ENCODE measurements at places on chromosomes 6 and 20.

- no peak for DNase-seq
These were observed 181.2 kb upstream of the PMEPA1 start for GRCh38 chr20:57891014-57891413.

DNA sequence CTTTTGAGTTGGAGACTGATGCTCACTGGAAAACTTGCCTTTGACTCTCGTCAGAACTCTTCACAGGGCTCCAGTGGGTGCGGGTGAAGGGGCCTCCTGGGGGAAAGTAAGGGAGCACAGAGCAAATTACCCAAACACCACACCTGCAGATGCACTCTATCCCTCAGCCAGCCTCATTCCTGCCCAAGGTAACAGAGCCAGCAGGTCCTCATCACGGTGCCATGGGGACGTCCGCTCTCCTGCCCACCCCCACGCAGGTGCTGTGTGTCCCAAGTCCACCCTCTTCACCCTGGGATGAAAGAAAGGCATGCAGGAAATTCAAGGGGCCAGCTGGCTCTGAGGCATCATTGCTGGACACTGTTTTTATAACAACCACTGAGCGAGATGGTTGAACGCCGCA is 269.0 kb downstream of the SMOC2 start:
- DNase-seq: no peak

DNA sequence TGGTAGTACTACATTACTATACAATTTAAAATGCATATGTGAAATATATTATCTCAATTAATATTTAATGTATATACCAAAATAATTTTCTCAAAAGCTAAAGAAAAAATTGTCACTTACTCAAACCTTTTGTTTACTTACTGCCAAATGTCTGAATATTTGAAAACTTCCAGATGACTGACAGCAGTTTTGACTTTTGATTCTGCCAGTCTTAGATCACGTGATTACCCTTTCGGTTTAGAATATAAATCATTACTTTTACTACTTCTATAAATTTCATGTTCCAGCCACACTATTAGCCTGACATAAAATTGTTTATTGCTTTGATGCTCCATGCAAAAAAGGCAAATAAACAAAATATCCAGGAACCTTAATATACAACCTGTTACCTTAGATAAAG is 680.7 kb upstream of the ID4 start:
- no peak for DNase-seq

- DNase-seq: no peak
These were observed 29.5 kb downstream of the MTHFD1L start for GRCh38 chr6:150894935-150895552.

- peak; percentile 45 for DNase-seq
These were observed 34.1 kb downstream of the SERPINB1 start for GRCh38 chr6:2807342-2808090.

DNA sequence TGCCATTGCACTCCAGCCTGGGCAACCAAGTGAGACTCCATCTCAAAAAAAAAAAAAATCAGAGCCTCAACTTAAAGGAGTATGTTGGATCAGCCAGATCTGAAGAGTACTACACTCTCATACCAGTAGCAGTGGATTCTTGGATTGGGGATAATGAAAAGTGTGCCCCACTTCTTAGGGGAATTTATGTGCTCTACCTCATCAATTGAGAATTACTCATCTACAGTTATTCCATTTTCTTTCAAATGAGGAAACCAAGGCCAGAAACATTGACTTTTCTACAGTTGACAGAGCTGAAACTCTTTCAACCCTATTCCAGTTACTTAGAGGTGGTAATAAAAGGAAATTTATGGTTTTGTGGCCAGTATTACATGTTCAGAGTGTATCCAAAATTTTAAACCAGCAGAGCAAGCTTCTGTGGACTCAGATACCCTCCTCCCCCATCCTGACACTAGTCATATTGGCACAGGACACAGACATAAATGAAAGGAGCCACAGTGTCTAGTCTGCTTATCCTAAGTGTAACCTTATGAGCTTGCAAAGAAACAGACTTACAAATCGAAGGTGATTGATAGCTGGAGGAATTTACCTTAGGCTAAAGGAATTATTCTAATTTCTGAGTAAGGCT is 51.2 kb downstream of the ORC3 start:
- DNase-seq: peak; percentile 18

DNA sequence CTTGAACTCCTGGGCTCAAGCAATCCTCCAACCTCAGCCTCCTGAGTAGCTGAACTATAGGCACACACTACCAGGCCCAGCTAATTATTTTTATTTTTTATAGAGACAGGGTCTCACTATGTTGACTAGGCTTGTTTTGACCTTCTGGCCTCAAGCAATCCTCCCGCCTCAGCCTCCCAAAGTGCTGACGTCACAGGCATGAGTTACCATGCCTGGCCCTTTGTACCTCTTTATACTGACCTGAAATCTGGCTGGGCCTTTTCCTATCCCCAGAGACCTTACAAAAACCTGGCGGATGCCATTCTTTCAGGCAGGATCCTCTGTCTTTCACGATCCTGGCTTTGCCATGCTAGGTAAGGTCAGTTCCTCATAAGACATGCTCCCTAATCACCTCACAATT is 11.5 kb downstream of the WFDC3 start:
- DNase-seq: no peak

DNA sequence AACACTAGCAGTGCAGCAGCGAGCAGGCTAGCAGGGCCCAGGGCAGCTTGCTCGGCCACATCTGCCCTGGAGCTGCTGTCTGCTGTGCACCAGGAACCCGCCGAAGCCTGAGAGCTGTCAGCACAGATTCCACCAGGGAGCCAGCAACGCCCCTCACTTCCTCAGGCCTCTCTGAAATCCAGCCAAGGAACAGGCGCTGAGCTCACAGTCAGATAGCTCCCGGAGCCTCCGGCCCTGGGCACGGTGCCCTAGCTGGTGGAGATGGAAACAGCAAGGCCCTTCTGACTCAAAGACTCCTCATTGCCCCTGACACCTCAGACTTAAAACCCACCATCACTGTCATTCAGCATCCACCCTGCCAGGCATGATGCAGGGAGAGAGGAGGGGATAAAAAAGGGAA is 839.4 kb downstream of the MAFB start:
- peak; percentile 68 for DNase-seq

DNA sequence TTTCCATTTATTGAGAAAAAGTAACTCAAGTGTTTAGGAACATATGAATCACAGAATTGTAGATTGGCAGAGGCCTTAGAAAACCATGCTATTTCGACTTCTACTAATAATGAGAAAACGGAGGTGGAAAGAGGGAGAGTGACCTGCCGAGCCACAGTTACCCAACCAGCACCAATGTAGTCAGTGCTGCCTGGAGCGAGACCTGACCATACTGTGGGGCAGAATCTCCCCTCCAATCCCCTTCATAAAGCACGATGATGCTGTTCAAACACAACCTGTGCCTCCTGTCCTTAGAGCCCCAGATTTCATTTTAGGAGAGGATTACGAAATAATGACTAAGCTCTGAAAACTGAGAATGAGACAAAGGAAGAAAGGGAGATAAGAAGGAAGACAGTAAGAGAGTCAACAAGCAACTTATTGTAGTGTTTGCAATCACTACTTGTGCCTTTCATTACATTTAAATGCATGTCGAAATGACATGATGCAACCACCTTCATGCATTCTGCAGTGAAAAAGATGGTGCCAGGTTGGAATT is 70.6 kb downstream of the ATXN1 start:
- peak; percentile 21 for DNase-seq

GRCh38 chr6:55902796-55903195 is 27.4 kb upstream of the BMP5 start:
- DNase-seq: no peak

DNA sequence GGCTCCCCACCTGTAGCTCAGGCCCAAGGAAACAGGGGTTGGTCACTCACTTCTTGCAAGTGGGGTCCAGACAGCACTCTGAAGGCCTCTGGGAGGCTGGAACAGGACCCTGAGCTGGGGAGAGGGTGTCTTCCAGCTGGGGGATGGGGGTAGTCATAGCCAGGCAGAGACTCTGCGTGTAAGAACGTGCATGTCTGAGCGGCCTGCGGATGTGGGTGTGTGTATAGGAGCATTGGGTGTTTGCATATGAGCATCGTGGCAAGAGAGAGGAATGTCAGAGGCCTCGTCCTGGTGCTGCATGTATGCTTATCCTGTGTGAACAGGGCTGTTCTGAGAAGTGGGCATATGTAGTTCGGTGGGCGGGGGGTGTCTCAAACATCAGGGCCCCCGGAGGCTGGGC is 12.1 kb downstream of the BPIFB3 start:
- DNase-seq: no peak

DNA sequence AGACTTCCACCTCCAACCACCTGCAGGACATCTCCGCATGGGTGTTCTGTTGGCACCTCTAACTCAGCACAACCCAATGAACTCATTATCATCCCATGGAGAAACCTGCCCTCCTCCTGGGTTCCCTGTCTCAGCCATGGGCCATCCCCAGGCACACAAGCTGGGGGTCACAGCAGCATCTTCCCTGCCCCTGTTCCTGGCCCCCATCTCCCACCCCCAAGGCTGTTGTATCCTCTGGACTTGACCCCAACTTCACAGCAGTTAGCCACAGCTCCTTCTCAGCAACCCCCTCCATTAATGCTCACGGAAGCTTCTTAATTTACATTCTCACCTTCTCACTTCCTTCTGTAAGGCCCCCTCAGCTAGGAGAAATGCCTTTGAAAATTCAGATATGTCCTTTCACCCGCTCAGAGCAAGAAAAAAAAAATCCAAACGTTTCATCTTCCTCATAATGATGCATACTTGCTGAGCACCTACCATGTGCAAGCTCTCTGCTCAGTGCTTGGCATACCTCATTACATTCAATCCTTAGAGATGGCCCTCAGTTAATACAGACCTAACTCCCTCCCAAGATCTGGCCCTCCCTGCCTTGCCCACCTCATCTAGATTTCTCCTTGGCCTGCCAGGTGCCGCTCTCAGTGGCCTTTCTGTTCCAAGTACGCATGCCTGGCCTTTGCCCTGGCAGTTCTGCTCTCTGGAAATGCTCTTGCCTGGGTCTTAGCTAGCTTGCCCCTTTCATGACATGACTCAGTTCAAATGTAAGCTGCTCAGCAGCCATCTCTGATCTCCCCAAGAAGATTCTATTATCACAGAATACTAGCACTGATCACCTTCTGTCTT is 2.5 kb upstream of the NELFCD start:
- DNase-seq: no peak

DNA sequence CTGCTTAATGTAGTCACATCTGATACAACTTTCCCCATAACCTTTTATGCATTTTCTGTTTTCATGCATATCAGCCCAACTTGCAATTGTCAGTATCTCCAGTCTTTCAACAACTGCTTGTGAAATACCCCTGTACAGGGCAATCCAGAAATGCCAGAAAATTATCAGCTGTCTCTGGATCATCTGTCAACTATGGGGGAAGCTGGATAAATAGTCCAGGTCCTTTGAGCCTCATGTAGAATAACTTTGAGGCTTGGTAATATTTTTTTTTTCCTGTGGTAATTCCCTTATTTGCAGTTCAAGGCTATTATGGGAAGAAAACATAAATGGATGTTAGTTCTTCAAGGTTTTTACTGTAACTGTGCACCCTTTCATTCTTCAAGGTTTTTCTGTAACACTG is 6.2 kb downstream of the DEFB125 start:
- no peak for DNase-seq

- DNase-seq: no peak
These were observed 2.9 kb downstream of the WFDC12 start for GRCh38 chr20:45121388-45121787.

GRCh38 chr6:52489881-52490280 is 69.7 kb downstream of the EFHC1 start:
- peak; percentile 27 for DNase-seq

DNA sequence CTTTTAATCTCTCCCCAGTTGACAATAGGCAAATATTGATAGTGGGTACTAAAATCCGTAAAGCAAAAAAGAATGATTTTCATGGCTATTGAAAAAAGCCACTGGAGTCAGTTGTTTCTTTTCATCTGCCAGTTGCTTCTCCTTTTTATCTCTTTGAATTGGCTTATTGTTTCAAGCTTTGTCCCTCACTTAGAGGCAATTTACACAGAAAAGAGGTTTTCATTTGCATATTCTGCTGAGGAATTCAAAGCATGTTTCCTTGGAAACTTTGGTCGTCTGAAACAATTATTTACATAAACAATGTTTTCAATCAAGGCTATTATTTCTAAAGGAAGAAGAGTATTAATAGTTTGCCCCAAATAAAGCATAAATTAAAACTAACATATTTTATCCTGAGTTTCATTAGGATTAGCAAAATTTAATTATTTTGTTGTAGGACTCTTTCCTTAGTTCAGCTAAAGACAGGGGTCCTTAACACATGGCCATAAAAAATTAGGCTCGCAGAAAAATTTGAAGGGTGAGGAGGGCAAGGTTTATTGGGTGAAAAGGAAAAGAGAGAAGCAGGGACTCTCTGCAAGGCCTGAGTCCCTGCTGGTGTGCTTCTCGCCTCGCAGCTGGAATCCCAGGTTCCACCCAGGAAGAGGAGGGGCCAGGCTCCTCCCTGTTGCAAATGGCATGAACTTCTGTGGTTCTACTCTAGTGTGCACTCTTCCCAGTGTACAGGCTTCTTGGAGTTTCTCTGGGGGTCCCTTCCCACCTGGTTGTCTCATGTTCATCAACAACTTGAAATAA is 138.8 kb upstream of the LAMA2 start:
- no peak for DNase-seq
